ENCODE measurements at places on chromosomes 7 and 10.

- no peak for DNase-seq
Observed at GRCh38 chr7:15688279-15688626, 1.8 kb upstream of the MEOX2 start.

GRCh38 chr7:98286701-98287485, 5.4 kb downstream of the BRI3 start:
- DNase-seq, result no peak

- DNase-seq, result no peak
Observed at GRCh38 chr7:22255342-22255741, 101.6 kb downstream of the RAPGEF5 start.

DNA sequence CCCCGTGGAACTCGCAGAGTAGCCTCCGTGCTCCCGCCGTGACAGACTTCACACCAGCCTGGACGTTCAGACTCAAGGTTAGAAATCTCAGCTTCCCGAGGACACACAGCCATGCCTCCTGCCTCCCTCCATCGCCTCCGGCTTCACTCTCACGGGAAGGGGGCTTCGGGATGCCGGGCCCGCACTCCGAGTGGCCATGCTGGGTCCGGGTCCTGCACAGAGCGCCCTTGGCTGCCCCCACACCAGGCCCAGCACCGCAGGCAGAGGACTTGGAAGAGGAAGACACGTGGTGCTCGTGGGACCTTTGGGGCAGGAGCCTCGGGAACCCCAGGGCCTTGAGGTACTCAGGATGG, 89.8 kb downstream of the PDGFA start:
- DNase-seq, result no peak

DNA sequence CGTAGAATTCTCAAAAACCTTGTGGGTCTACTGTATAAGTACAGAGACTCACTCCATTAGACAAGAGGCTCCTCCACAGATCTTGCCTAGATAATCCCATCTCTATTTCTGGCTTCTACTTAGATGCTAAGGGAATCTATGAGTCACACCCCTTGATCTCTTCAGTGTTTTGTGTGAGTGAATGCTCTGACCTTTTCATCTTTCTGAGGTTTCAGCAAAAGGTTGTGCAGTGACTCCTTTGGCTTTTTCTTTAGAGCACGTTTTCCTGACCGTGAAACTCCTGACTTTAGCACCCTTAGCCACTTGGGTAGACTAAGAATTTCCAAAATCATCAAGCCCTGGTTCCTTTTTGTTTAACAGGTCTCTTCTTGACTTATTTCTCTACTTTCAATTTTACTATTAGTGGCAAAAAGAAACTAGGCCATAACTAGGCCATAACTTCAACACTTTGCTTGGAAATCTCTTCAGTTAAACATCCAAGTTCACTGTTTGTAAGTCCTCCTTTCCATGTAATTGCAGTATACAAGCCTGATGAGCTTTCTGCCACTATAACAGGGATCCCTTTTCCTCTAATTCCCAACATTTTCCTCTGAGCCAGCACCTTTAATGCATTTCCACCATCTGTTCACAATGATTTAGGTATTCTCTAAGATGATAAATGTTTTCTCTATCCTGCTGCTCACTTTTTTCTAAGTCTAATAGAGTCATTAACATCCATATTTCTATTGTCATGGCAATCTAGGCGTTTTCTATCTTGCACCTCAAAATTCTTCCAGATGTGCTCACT, 19.4 kb downstream of the COPG2 start:
- no peak for DNase-seq

- no peak for DNase-seq
Observed at GRCh38 chr7:33215992-33216391, 86.6 kb downstream of the BBS9 start.

DNA sequence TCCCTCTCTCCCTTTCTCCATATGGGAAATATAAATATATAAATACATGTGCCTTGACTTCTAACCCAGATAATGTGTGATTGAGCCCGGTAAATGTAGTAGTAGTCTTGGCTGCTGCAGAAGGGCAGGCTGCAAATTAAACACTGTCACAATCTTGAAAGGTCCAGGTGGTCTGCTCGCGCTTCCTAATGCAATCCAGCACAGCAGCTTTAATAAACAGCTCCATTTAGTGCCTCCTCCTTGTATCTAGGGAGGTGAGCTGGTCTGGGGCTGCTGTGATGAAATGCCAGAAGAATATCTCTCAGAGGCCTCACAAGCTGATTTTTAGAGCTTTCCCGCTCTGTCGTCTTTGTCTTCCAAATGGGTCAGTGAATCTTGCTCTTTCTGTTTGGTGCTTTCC, 782 bp downstream of the POU6F2 start:
- DNase-seq, result no peak

DNA sequence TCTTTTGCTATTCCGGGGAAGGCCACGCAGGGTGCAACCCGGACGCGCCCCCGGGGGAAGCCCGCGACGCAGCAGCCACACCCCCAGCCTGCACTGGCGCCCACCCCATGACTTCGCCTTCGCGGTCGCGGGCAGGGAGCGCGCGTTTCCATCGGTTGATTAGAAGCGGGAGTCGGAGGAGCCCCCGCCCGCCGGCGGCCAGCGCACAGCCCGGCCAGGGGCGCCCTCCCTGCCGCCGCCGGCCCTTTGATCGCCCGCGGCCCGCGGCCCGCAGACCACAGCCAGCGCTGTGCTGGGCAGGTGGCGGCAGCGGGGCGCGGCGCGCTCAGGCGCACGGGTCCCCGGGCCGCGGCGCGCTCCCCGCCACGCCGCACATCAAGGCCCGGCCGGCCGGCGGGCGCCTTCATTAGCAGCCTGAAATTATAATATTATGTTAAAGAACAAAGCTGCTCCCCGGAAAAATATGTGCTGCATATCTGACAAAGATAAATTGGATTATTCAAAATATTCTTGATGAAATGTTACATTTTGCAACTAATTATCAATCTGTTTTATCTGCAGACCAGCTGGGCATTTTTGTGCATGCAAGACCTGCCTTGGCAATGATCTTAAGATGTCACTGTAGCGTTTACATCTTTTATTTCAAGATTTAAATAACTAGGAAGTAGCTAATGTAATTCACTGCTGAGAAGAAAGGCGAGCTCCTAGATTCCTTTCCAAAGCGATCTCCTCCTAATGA, 160.7 kb upstream of the MKI67 start:
- no peak for DNase-seq

DNA sequence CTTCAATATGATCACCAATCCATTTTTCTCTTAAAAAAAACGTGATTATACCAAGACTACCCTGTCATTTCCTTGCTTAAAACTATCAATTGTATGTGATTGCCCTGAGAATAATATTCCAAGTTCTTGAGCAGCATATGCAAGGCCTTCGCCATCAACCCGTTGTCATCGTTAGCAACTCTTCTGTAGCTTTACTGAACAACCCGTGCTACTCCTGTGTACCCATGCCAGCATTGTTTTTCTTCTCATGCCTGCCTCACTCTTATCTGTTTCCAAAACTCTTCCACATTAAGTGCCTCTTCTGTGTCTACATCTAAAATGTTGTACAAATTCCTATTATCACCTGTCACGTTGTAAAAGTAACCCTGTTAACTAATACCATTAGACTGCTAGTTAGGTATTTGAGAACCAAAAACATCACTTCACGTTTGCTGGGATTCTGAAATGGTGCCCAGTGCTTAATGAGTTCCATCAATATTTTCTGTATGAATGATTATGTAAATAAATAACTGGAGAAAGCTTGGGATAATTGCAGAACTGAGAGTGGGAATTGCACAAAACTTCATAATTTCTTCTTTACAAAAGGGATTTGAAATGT, 10.5 kb downstream of the CAV2 start:
- no peak for DNase-seq
